ENCODE measurements at places on chromosomes 6 and 20.
A peak's percentile ranks its signal among the peaks of the same experiment; 100 is the strongest.

- DNase-seq, result no peak
These were observed 211.6 kb upstream of the THEMIS start for GRCh38 chr6:128112494-128112893.

DNA sequence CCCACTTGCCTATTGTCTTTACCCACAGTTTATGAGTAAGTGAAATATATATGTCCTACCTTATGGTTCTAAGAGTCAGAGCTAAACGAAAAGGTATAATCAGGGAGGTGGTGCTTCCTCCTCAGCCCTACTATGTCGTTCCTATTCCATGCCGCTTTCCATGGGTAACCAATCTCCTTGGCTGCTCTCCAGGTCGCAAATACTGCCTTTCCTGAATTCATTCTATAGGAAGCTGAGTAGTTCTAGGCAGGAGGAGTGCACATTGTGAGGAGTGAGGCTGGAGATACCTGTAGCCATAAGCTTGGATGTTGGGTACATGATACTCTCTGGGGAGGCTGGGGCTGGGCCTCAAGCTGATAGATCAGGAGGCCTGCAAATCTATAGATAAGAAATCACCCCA lies 5.8 kb downstream of the IL20RA start:
- no peak for DNase-seq

GRCh38 chr6:164967102-164967501 lies 342.3 kb downstream of the C6orf118 start:
- no peak for DNase-seq

GRCh38 chr6:5167501-5167900 lies 82.4 kb downstream of the PPP1R3G start:
- no peak for DNase-seq

GRCh38 chr6:151056230-151056907 lies 183.4 kb upstream of the AKAP12 start:
- no peak for DNase-seq

- no peak for DNase-seq
These were observed 84.9 kb downstream of the BTBD9 start for GRCh38 chr6:38554700-38555413.

- no peak for DNase-seq
These were observed 291.9 kb downstream of the KCNQ5 start for GRCh38 chr6:72913797-72914196.

- DNase-seq, result no peak
These were observed 226.9 kb upstream of the RREB1 start for GRCh38 chr6:6880745-6881437.

GRCh38 chr6:15870333-15871043 lies 207.7 kb upstream of the DTNBP1 start:
- no peak for DNase-seq

DNA sequence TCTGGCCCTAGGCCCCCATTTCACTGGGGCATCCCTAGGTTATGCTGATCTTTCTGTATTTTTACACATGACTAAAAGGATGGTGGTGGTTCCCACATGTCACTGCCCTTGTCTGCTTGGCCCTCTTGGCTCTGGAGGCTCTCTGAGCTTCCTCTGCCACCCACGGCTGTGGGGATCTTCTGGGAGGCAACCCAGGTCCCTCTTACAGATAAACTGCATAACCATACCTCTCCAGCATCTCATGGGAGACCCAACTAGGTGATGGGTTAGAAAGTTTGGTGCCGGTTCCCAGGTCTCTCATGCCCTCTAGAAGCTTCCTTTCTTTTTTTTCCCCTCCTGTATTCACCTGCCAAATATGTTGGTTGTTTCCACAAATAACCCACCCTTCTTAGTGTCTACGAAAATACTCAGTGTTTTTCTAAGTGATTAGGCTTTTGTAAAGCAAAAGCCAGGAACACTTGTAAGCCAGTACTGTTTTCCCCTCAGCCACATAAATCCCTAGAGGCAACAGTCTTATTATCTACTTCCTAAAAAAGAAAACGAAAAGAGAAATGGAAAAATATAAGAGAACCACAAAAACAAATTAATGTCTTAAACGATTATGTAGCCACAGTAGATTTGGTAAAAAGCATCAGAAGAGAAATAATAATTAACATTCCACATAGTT lies 71.7 kb upstream of the SMLR1 start:
- DNase-seq, result no peak

DNA sequence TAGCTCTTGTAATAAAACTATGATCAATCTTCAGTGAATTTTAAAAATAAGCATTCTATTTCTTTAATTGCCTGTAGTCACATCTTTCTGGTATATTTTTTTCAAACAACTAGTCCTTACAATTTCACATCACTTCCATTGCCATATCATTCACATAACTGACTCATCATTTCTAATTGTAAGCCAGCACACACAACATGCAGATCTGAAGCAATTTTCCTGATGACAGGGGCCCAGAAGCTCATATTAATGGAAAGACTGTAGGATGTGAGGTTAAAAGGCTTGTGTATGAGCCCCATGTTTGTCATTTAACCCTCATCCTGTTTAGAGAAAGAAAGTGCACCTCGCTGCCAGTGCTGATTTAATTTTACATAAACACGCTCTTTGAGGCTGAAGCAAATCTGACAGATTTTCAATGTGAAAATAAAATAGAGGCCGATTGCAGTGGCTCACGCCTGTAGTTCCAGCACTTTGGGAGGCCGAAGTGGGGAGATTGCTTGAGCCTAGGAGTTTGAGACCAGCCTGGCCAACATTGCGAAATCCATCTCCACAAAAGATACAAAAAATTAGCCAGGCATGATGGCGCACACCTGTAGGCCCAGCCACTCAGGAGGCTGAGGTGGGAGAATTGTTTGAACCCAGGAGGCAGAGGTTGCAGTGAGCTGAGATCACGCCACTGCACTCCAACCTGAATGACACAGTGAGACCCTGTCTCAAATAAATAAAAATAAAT lies 40.1 kb upstream of the LTV1 start:
- no peak for DNase-seq

GRCh38 chr6:132830334-132830751 lies 16.0 kb downstream of the RPS12 start:
- peak; percentile 34 for DNase-seq

DNA sequence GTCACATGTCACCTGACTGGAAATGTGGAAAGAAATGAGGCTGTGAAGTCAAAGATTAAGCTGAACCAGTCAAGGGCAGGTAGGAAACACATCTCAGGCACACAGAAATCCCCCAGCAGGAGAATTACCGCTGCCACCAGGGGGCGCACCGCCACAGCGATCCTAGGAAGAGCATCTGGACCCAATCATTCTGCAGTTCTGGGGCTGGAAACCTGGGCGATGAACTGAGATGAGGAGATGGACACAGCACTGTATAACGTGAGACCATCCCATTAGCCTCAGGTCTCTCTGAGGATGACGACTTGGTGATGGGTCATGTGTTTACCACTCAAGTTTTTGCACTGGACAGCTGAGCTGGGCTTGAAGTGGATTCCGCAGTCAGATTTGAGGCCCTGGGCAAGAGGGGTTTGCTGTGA lies 6.5 kb upstream of the SLC24A3 start:
- DNase-seq, result peak; percentile 79

DNA sequence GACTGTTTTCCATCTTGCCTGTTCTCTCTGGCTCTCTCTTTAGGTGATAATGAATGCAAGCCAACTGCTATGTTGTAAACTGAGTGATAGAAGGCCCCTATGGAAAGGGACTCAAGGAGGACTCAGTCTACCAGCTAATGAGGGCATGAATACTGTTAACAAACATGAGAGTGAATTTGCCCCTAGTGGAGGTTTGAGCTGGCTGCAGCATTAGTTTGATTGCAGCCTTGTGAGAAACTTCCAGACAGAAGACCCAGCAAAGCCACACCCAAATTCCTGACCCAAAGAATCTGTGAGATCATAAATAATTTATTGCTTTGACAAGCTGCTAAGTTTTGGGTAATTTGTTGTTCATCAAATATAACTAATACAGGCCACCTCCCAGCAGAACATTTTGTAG lies 50.0 kb upstream of the PLCB1 start:
- DNase-seq, result no peak

DNA sequence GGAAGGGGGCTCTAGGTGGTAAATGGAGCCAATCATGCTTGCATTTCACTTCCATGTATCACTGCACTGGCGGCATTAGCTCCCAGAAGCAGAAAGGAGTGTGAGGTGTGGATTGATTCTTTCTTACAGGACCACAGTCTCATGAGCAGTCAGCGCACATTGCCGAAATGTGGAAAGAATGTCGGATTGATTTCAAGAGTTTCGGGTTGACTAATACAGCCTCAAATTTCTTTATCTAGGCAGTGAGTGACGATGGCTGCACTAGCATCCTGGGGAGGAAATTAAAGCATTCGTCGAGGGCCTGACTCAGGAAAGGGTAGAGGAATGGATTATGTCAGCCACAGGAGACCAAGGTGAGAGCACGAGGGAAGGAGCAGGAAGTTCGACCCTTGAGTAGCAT lies 222.8 kb upstream of the CDYL start:
- no peak for DNase-seq

GRCh38 chr6:53728570-53729194 lies 63.1 kb upstream of the KLHL31 start:
- DNase-seq, result peak; percentile 41

DNA sequence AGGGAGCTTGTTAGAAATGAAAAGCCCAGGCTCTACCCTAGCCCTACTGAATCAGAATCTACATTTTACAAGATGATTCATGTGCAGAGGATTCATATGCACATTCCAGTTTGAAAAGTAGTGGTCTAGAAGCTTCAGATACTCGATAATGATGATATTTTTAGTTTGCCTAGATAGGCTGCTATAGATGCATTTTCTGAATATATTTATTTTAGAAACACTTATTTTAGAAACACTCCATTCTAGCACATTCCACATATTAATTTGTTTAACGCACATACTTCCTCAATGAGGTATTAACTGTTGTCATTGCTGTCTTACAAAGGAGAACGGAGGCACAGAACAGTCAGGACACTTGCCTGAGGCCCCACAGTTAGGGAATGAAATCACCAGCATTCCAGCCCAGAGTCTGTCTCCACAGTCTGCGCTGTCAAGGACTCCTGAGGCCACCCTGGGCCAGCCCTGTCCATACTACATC lies 64.4 kb downstream of the SNAP25 start:
- DNase-seq, result no peak

DNA sequence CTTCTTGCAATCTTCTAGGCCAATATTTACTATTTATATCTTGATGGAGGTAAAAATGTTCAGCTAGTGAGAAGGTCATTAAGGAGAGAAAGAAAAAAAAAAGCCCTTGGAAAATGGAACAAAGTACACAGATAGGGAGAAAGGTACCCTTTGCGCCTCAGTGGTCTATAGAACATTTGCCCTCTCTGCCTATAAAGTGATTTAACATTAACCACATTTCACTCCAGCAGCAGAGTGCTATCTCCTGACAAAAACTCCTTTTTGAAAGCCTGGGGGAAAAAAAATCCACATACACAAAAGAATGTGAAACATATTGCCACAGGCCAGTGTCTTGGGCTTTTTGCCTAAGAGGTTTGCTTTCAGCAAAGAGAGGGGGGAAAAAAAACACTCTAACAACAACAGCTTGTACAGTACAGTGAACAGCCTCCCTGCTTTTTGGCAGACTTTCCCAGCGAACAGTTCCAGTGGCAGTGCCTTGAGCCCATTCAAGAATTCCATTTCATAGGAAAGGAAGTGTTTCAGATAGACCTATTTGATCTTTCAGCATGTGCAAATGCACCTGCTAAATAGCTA lies 695 bp downstream of the ARHGAP18 start:
- DNase-seq, result no peak

- DNase-seq, result no peak
These were observed 49.6 kb downstream of the SULF2 start for GRCh38 chr20:47735412-47736400.

- DNase-seq, result no peak
These were observed 96.6 kb downstream of the CDYL start for GRCh38 chr6:4872841-4873240.

DNA sequence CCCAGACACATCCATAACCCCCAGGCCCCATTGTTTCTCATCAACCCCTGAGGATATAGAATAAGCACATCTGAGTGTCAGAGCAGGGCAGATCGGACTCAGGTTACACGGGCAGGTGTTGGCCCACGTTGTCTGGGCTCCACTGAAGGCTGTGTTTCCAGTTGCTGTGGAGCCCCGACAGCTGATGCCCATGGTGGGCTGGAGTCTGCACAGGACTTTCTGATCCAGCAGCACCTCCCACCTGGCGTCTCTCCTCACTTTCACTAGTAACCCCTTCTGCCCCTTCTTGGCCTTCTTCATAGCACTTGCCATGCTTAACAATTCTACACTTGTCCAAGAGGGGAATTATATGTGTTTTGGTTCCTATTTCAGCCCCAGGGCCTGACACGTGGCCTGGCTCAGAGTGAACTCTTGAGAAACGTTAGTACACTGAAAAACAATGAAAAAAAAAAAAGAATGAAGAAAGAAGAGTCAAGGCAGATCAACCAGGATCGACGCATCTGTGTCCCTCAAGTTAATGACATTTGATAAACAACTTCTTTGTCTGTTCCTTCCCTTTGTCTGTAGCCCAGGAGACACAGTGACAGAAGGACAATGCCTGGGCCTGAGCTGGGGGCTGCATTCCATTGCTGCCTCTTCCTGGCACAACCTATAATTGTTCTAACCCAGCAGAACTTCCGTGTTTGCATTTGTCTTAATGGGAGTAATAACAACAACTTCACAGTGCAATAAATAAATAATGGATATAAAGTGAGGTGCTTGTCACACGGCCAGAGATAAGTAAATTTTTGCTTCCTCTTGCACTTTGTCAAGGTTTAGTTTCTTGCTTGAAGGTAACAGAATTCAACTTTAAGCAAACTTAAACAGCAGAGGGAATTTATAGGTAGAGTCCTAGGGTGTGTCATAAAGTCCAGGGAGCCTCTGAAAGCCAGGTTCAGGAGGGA lies 224.2 kb upstream of the SSTR4 start:
- peak; percentile 14 for DNase-seq

DNA sequence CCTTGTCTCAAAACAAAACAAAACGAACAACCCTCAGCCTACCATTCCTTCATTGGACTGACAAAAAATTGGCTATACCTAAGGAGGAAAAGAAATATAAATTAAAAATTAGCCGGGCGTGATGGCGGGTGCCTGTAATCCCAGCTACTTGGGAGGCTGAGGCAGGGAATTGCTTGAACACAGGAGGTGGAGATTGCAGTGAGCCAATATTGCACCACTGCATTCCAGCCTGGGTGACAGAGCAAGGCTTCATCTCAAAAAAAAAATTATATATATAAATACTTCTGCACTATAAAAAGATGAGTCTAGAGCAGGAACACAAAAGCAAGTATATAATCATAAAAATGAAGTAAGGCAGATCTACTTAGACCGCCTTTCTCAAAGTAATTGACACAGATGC lies 109.8 kb downstream of the CRYBG1 start:
- DNase-seq, result no peak

Data from NCI-H345 (cell line).